ENCODE measurements at places on chromosomes 11 and 22. TPM values are rescaled to one million over a fixed set of nuclear protein-coding genes. Genes with fewer than 3 reads are reported as not detected.

Gene IL10RA
- total RNA-seq: not detected

Gene CNTN5
- total RNA-seq: not detected

Gene P4HA3
- 9.9 TPM for total RNA-seq

Gene GNAZ
- 2.6 TPM for total RNA-seq

Gene DKK3
- 223 TPM for total RNA-seq

Gene CENPM
- total RNA-seq: 32.7 TPM

Gene STK33
- total RNA-seq: 1.6 TPM

Gene PLAAT3
- total RNA-seq: 55.5 TPM

Gene OR52E8
- not detected for total RNA-seq

Gene ACR
- total RNA-seq: not detected

Gene NCAM1
- not detected for total RNA-seq

Gene TALDO1
- total RNA-seq: 200 TPM

Data from epithelial cell of umbilical artery (primary cell).